ENCODE measurements at places on chromosomes 3 and 15.

DNA sequence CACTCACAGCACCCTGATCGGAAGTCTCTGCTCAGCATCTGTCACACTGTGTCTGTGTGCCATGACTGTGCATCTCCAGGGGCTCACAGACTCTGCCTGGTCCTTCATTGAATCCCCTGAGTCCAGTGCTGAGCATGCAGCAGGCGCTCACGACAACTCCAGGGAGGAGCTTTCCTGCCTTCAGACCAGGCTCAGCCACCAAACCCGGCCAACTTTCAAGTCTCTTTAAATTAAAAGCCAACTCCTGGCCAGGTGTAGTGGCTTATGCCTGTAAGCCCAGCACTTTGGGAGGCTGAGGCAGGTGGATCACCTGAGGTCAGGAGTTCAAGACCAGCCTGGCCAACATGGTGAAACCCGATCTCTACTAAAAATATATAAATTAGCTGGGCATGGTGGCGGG, 24.2 kb downstream of the GRAMD2A start:
- no peak for DNase-seq

- no peak for DNase-seq
Measured at GRCh38 chr3:3013317-3014052, 96.7 kb downstream of the IL5RA start.

DNA sequence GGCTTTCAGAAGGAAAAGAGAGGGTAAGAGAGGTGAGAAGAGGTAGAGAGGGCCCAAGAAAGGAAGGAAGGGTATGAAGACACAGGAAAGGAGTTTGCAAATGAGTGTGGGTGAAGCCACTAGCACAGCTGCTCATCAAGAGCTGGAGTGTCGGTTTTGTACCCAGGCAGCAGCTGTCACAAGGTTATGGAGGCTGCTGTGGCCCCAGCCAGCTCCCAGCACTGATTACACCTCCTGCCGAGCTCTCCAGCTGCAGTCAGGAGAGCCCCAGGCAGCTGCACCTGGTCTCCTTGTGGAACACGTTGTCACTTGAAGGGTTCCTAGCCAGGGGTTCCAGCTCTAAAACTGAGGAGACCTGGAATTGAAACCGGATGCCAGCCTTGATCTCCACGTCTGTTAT, 60.4 kb upstream of the CHD2 start:
- no peak for DNase-seq

DNA sequence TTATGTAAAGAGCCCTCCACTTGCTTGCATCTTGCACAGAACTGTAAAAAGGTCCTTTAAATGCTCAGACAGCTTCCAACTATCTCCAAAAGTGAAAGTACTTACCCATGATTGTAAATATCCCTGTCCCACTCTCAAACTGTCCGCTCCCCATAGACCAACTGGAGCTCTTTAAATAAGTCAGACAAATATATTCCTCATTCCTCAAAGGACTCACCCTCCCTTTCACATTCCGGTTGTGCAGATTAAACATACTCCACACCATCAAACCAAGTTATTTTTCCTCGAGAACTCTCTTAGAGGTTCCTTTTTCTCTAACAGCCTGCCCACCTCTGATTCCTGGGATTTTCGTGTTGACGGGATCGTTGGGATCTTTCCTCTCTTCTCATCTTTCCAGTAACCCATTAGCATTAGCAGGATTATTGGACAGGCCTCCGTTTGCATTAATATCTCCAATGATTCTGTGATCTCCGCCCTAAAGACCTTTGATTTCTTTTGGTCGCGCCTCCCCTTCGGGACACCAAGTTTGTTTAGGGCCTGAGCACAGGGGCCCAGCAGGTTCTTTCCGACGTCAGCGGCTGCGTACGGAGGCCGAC, 763 bp downstream of the GOLGB1 start:
- DNase-seq: no peak

- no peak for DNase-seq
Measured at GRCh38 chr3:45084361-45084760, 58.3 kb downstream of the CLEC3B start.

- DNase-seq: no peak
Measured at GRCh38 chr3:63365671-63366070, 87.6 kb downstream of the SYNPR start.

GRCh38 chr15:58698887-58699641, 50.4 kb downstream of the ADAM10 start:
- no peak for DNase-seq

DNA sequence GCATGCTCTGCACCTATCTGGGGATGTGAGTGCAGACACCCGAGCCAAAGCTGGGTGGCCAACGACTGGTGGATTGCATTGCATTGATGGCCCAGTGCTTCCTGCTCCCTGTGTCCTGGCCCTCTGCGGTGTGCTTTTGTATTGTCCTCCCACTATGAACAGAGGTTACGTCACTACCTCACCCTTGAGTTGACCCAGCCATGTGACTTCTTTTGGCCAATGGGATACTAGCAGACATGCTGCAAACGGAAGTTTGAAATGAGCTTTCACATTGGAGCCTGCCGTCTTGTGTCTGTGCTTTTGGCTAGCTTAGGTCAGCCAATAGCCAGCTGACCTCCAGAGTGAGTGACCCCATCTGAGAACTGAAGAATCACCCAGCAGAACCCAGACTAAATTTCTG, 15.3 kb upstream of the TBC1D21 start:
- no peak for DNase-seq

- DNase-seq: no peak
Measured at GRCh38 chr3:106299300-106300098, 430.7 kb upstream of the CBLB start.

DNA sequence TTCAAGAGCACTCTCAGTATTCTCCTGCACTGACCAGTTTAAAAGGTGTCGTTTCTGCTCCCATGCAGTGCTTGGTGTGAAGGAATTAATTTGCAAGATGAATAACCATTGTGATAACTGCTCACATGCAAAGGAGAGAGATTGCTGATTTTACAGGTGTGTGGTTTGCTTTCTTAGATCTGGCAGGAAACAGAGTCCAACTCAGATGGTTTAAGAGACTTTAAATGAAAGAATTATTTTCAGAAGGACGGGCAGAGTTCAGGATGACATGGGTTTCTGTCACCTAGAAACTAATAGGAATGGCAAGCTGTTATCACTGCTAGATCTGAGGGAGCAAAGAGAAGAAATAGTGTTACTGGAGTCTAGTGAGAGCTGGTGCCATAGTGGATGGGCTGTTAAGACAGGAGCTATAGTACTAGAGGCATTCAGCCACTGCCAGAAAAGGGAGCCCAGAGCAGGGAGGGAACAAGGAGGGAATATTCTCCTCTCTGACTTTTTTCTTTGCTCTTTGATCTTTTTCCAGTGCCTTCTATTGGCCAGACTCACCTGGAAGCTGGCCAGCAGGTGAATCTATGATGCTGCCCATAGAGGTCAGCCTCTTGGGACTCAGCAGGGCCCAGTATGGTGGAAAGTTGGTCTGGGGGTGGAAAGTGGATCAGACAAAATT, 14.9 kb downstream of the ATXN7 start:
- no peak for DNase-seq
